ENCODE measurements at places on chromosomes 2 and 18.

- DNase-seq: no peak
Observed at GRCh38 chr2:46001741-46002506, 295.3 kb upstream of the EPAS1 start.

DNA sequence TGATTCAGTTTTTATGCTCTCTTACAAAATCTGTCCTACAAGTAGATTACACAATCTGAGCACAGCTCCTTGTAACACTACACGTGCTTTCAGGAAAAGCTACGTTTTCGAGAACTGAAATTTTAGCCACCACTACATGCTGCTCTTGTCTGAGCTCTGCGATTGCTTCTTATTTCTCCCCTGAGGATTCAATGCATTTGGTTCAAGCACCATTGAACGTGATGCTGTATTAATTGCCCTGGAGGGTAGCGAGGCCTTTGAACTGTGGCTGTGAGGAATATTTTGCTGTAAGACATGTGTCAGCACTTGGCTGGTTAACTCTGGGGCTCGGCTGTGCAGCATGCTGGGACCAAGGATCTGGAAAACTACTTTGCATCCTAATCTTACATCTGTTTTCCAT, 405.8 kb downstream of the EPHA4 start:
- no peak for DNase-seq

DNA sequence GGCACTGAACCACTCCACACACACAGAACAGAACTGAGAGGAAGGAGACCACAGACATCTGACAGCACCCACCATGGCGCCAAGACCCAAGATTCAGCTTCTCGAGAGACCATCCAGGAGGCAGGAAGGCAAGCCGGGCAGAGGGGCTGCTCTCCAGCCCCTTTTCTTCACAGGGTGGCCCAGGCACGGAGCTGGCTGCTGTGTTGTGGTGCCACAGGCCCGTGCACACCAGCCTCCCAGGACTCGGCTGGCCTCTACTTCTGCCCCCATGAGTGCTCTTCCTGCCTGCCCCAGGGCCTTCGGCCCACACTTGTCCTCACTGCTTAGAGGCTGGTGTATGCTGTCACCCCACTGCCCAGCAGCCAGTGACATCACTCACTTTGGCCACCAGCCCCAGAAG, 547.6 kb upstream of the RAB6C start:
- DNase-seq: no peak

DNA sequence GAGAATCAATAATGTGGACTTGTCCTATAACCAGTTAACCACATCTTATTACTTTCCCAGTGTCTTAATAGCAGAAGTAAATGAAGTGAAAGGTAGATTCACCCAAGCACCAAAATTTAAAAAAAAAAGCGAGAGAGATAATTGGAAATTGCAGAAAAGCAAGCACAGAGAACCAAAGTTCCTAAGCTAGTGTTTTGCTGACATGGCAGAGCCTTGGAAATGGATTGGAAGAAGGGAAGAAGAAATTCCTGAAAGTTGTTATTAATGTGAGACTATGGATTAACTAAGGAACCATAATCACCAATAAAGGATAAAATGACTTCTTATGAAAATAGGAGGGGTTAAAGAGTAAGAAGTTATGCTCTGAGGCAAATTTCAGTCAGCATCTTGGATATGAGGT, 384.4 kb downstream of the GALNT13 start:
- DNase-seq: no peak

GRCh38 chr2:218999021-218999880, 6.0 kb upstream of the CRYBA2 start:
- DNase-seq: no peak

GRCh38 chr18:43092539-43092938, 22.9 kb downstream of the RIT2 start:
- no peak for DNase-seq

GRCh38 chr18:68699043-68699442, 15.9 kb downstream of the TMX3 start:
- no peak for DNase-seq

DNA sequence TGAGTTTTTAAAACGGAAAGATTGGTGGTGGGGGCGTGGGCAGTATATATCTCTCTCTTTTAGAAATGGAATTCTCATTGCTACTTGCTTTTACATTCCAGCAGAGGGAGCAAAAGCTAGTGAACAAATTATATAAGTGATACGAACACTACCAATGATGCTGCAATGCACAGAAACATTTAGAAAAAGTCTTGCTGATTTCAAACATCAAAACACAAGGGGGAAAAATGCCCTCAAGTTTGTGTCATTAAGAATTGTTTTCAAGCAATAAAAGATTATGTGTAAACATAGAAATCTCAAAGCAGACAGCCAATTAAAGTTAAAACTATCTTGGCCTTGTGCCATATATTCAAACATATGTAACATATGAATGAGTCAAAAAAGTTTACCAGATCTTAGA, 296.3 kb upstream of the KCNJ3 start:
- DNase-seq: no peak

- DNase-seq: no peak
Observed at GRCh38 chr2:205959521-205959920, 126.5 kb downstream of the INO80D start.

- DNase-seq: no peak
Observed at GRCh38 chr2:28341208-28341891, 51.3 kb upstream of the FOSL2 start.

- DNase-seq: no peak
Observed at GRCh38 chr2:99066075-99066958, 75.2 kb upstream of the C2orf15 start.

DNA sequence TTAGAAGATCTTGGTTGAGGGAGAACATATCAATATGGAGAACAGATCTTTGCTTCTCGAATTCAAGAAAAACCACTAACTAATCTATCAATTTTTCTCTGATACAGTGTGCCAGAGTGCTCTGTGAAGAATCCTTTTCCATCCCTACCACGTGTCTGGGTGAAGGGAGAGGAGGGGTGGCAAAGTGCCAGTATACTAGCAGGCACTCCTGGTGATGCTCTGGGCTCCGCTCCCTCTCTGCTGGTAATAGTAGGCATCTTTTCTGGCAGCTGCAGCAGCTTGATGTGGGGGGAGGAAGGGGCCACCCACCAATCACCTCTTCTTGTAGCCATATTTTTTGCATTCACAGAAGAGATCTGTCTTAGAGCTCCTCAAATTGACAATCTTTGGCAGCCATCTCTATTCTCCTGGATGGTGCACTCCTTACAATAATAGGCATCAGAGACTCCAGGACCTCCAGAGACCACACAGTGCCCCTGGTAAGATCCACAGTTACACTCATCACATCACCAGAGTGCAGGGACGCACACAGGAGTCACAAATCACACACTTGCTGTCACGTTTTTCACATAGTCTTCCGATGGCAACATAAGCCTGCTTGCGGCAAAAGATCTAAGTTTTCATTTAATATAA, 15.7 kb downstream of the STK39 start:
- DNase-seq: no peak

- DNase-seq: no peak
Observed at GRCh38 chr2:147623328-147623727, 221.5 kb upstream of the ACVR2A start.

DNA sequence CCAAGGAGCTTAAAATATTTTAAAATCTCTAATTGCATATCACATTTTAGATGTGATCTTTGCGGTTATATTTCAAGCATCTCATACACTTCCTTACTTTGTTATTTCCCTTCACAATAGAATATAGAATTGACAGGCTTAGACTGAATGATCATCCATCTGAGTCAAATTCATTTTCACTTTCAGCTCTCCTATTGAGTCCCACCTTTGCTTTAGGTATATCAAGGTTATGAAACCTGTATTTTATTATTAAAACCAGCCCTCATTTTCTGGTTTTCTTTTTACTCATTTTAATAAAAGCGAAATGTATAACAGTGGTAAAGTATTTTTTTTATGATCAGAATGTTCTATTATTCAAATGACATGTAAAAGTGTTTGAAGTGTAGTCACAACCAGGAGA, 162.9 kb upstream of the KYNU start:
- DNase-seq: no peak

- no peak for DNase-seq
Observed at GRCh38 chr18:58102018-58102417, 58.0 kb downstream of the NEDD4L start.

DNA sequence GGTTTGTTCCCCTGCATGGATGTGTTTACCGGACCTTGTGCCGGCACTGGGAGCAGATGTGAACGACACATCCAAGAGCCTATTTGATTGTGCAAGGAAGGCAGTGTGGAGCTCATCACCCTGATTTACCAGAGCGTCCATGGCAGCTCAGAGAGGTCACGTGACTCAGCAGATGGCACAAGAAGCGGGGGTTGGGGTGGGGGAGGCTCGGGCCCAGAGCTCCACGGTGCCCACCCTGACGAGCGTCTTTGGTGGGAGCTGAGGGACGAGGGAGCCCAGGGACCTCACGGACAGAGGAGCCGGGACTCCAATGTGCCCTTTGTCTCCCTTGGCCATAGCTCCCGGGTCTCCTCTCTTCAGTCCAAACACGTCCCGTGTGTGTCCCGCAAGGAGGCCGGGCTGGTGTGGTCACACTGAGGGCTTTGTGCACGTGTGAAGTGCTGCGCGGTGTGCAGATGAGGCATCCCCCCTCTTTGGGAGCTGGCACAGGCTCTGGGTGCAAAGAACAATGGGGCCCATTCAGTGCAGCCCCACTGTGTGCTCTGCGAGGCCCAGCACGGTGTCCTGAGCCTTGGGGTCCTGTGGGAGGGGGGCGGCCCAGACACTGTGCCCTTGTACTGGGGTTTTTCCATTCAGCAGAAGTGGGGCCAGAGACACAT, 15.5 kb downstream of the KCNIP3 start:
- DNase-seq: no peak

- DNase-seq: no peak
Observed at GRCh38 chr2:167862296-167862695, 385.1 kb downstream of the STK39 start.

GRCh38 chr18:5463390-5463789, 80.4 kb downstream of the EPB41L3 start:
- DNase-seq: no peak

DNA sequence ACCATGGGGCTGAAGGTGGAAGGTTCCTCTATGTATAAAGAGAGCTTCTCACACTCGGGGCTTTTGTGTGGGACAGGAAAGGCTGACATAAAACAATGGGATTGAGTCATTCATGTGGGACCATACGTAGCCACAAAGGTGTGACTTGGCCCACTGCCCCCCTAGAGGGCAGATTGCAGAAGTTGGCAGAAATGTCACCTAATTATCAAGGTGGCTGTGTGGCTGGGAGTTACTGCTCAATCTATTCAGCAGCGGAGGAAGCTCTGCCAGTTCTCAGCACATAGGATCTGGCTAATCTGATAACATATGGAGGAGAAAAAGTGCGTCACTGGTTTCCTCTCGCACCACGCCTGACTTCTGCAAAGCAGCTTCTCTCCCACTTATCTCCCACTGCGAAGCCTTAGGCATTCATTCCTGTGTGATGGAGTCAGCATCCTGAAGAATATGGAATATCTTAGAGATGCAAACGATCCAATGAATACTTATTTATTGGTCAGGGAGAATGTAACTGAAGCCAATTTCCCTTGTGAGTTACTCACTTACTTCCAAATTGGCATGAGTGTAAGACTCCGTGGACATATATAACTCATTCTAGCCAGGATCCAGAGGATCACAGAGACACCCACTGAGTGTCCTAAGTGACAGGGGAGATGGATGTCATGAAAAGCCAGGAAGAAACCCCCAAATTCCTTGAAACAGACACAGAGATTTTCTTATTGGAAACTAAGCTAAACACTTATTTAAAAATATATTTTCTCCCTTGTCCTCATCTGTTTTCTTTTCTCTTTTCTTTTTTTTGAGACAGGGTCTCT, 344.8 kb downstream of the TGIF1 start:
- no peak for DNase-seq

DNA sequence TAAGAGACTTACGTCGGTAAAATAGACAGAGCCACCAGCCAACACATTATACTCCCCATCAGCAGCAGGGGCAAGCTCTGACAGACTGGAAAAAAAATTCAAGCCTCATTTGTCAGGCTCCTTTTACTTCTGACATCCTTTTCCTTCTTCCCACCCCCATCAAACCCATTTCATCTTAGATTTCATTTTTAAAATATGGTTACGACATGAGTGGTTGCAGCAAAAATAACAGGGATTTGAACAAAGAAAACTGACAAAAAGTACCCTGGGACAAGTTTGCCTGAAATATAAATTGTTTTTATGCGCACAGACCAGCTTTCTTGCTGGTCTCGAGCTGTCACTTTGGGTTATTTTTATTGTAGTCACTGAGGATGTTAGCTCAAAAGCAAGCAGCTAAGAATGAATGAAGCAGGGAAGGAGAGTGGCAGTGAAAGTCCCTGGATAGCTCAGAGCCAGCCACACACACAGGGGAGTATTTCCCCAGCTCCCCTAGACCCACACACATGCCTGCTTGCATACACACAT, 30.7 kb upstream of the LINC00305 start:
- DNase-seq: no peak

DNA sequence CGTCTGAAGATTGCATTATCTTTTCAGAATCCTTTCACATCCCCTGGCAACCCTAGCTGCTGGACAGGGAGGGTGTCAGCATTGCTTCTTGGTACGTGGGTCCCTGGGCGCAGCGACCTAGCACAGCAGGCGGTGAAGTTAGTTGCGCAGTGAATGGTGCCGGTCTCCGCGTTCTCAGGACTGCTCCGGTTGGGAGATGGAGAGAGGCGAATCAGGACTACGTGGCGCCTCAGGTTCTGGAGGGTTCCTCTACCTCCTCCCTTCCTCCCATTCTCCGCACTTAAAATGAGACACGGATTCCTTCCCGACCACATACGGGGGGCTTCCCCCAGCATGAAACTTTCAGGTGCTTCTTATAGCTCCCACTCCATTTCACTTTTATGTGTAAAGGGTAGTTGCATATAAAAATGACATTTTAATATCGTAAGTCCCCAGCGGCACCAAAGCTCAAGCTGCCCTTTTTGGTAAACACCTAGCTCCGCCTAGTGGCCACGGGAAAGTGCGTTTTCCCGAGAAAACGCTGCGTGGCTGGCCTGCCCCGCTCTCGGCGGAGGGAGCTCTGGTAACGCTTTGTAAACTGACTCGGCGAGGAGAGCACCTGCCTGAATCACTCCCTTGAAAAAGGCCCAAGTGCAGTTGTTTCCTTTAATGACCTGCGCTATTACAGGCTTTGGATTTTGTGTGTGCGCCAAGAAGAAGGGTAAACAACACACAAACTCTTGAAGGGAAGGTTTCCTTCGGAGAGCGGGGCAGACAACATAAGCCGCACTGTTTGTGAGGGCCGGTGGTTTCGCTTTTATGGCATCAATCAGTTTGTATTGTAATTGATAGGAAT, 32.9 kb upstream of the INHBB start:
- peak; percentile 64 for DNase-seq

DNA sequence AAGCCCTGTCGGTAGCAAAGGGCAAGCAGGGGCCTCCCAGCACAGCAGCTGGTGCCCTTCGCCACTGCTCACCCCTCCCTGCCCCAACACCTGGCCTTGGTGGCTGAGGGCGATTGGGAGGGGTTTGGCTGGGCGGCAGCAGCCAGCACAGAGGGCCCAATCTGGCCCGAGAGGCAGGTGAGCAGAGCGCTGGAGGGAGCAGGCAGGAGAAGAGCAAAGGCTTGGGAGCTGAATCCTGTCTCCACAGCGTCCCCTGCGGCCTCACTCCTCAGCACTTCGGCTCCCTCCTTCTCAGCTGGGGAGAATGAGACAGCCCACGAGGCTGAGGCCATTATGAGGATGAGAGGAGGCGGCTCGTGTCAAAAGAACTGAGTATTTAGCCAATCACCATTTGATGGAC, 74.9 kb upstream of the TAF1B start:
- DNase-seq: no peak

Measured in effector memory CD8-positive, alpha-beta T cell (primary cell).